ENCODE measurements at places on chromosomes 7 and 10.
A peak's percentile ranks its signal among the peaks of the same experiment; 100 is the strongest.

- DNase-seq: no peak
Observed at GRCh38 chr7:128137181-128137580, 103.9 kb upstream of the LEP start.

GRCh38 chr7:2282185-2282751 lies 32.0 kb downstream of the SNX8 start:
- DNase-seq: no peak

GRCh38 chr7:92612501-92612900 lies 22.3 kb upstream of the FAM133B start:
- DNase-seq: no peak

DNA sequence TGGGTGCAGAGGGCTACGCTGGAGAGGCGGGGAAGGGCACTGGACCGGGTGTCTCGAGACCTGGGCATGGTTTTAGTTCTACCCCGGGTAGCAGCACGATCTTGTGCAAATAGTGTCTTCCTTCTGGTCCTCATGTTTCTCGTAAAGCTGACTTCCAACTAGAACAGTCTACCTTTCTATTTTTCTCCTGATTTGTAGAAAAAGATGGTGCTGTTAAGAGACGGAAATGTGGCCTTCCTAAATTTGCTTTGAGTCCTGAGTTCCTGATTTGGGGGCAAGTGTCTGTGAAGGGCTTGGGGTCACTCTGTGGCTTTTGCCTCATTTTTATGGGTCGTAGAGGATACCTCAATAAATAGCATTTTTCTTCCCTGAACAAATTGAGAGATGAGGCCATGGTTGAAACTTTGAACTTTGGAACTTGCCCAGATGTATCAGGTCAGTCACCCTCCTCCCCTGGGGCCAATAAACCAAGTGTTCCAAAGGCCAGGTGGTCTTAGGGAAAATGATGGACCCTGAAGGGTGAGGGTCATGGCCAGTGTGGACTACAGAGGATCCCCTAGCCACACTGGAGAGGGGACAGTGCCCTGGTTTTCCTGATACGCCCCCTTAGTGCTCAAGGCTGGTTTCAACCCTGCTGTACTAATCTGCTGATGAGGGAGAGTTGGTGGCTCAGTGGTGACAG lies 45.2 kb downstream of the GRK5 start:
- DNase-seq: no peak

- DNase-seq: no peak
Observed at GRCh38 chr10:124707144-124707467, 37.1 kb downstream of the FAM53B start.

- DNase-seq: no peak
Observed at GRCh38 chr7:5670183-5670935, 111.1 kb downstream of the RNF216 start.

- no peak for DNase-seq
Observed at GRCh38 chr10:18282094-18282493, 141.9 kb downstream of the CACNB2 start.

DNA sequence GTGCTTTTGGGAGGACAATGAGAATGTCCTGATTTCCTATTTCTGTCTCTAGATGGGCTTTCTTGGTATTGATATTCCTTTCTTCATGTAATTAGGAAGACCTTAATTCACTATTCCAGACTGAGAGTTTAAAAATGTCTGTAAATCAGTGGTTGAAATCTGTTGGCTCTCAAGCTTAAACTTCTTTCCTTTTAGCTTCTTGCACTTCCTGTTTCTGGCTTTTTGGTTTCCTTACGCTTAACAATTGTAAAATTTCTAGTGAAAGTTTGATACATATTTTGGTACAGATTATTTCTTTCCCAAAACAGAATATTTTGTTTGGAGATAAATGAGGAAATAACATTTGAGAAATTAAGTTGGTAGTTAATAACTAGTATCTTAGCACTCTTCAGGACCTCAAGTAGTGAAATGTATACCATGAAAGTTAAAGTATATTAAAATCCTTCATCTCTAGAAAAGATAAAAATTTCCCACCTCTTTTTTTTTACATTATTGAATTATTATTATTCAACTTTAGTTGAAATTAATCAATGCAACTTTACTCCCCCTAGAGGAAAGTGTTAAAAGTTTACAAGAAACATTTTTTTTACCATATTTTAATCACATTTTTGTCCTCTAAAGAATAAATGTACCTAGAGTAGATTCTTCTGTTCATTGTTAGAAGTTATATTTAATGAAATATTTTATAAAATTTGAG lies 137.2 kb downstream of the PHTF2 start:
- no peak for DNase-seq

- no peak for DNase-seq
Observed at GRCh38 chr7:92925876-92926696, 89.7 kb upstream of the CDK6 start.

DNA sequence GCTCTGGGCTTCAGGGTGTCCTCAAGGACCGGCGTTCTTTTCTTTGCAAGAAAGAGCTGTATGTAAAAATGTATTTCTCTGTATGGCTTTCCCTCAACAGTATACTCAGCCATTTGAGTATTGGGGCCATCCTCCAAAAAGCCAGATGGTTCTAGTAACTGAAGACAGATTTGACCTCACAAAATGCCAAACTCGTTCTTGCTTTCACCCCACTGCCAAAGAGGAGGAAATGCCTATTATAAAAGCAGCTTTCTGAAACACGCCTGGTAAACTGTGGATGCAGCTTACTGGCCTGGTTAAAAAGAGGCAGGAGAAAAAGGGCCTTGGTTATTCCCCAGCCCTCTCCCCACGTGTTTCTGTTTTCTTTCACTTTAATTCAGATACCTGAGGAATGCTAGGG lies 7.7 kb upstream of the HTR5A start:
- DNase-seq: no peak

DNA sequence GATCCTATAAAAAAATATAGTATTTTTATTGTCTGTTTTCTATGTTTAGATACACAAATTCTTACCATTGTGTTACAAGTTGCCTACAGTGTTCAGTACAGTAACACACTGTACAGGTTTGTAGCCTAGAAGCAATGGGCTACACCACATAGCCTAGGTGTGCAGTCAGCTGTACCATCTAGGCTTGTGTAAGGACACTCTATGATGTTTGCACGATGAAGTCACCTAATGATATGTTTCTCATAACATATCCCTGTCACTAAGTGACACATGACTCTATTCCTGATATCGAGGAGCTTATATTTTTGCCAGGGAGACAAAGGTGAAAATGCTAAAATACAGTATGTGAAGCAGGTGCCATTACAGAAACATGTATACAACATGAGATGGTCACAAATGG lies 18.6 kb downstream of the ZNF25 start:
- no peak for DNase-seq

DNA sequence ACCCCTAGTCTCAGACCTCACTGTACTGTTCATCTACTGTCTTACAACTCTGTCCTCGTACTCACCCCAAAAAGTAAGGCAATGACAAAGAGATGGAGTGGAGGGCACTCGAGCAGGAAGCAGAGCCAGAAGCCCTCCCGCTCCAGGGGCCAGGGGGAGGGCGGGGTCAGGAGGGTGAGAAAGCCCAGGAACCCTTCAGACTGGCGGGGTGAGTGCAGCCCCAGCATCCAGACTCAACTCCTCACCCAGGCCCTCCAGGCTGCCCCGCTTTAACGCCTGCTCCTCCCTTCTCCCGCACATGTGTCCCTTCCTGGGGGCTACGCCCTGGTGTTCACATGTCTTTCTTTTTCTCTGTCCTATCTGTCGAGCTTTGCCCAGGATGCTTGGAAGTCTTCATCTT lies 66.1 kb downstream of the CALML3 start:
- no peak for DNase-seq

GRCh38 chr10:113187063-113187777 lies 237.2 kb downstream of the TCF7L2 start:
- DNase-seq: no peak

DNA sequence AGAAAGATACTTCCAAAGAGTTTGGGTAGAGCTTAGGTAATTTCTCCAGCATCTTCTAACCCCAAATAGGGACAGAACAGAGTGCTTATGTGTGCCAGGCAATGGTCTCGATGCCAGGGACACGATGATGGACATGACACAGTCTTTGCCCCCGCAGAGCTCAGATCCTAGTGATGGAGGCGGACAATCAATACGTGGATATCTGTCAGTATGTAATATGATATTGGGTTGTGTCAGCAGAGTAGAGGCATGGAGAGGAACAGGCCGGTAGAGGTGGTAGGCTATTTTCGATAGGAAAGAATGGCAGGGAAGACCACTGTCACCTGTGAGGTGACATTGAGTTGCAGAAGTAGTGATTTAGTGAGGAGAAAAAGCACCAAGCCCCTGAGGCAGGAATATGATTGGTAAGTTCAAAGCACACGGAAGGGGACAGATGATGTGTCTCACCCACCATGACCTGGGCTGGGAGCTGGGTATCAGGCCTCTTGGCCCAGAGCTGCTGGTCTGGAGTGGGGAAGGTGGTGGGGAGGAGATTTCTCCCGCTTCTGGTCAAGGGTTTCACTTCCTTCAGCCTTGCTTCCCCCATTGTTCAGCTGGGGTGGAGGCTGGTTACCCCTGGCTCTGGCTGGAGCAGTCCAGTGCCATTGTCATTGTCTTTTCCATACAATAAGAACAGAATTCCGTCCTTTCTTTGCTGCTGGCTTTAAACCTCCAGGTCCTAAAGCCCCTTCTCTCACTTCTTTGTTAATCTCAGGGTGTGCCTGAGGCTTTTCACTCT lies 36.0 kb upstream of the SRGN start:
- no peak for DNase-seq

- no peak for DNase-seq
Observed at GRCh38 chr7:148633761-148634160, 43.2 kb downstream of the C7orf33 start.

- DNase-seq: no peak
Observed at GRCh38 chr10:94240491-94240890, 122.2 kb downstream of the NOC3L start.

GRCh38 chr7:150450491-150451001 lies at the start of gene GIMAP8:
GIMAP8 (plus strand) TSS chr7:150450630; CDS start chr7:150466699, 16,069 bp downstream.
- peak; percentile 52 for DNase-seq

DNA sequence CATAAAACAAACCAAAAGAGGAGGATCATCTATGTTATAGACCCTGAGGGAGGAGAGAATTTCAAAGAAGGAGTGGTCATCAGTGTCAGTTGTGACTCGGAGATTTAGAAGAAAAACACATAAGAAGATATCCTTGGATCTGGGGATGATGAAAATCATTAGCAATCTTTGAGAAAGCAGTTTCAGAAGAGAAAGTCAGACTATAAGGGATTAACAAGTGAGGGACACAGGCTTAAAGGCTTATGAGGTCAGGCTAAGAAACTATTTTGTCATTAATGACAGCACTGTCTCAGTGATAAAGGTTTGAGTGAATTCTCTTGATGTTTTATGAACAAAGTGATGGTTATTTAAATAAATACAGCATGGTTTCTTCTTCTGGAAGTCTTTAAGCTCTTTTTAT lies 6.1 kb upstream of the GPR85 start:
- no peak for DNase-seq

- DNase-seq: peak; percentile 62
Observed at GRCh38 chr7:105656922-105657521, 75.7 kb upstream of the EFCAB10 start.

DNA sequence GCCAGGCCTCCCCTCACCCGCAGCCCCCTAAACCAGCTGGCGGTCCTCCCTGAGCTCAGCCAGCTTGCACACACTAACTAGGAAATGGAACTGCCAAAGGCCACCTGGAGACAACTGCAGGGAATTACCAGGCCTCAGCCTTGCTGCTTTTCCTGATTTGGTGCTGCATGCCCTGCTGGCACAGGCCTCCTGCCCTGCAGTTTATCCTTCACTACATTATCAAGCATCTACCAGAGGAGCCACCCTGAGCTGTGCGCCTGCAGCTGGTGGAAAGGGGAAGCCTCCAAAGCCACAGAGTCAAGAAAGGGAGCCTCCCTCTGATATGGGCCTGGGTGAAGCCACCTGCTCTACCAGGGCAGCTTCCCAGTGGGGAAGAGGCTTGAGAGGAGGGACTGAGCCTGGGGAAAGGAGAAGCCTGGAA lies 139.8 kb downstream of the GRID1 start:
- no peak for DNase-seq

DNA sequence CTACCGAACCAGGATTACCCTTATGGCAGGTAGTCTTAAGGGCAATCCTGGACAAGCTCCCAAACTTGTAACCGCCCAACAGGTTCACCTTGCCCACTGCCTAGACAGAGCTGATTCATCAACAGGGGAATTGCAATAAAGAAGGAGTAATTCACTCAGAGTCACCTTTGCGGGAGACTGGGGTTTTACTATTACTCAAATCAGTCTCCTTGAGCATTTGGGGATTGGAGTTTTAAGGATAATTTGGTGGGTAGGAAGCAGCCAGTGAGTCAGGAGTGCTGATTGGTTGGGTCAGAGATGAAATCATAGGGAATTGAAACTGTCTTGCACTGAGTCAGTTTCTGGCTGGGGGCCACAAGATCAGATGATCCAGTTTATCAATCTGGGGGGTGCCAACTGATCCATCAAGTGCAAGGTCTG lies 25.3 kb downstream of the HK1 start:
- DNase-seq: no peak

DNA sequence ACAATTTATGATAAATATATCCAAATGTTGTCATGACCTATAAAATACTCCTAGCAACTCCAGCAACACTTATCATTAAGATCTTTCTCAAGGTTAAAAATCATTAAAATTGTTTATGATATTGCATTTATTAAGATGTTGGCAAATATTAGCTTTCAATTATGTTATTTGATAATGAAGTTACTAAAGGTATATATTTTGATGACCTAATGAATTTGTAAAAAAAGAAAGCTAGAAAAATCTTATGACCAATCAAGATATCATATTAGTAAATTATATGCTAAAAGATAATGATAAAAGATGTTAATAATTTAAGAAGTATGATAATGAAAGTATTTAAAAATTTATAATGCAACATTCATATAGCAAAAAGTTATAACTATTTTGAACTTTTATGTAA lies 66.3 kb upstream of the RAB18 start:
- DNase-seq: no peak

DNA sequence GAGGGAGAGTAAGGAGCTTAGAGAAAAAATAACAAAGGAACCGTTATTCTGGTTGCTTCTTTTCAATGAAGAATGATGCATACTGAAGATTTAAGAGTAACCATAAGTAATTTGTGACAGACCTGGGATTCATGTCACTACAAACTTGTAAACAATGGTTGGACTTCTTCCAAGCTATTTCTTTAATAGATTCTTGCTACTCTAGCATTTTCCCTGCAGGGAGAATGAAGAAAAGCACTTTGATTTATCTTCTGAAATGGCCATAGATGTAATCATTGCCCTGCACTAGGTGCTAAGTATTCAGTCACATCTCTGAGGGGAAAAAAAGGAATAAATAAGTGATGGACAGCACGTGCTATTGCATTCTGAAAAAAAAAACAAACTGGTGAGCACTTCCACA lies 606.6 kb upstream of the LRRN3 start:
- no peak for DNase-seq

DNA sequence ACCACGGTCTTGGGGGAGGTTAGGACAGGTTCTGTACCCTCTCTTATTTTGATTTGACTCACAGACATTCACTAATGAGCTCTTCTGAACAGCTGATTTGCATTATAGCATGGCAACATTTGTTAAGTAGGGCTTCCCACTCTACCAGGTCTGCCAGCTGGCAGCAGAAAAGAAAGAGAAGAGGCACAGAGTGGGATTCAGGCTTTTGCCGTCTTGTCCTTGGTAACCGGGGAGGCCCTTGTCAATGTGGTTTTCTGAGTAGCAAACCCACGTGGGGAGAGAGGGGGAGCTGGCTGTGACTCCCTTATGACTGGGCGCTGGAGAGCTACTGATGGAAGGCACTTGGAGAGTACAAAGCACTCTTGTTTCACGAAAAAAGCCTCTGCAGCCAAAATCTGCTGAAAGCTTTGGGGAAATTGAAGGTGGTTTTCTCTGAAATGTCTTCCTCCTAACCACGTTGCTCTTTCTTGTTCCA lies 355.3 kb upstream of the GALNT17 start:
- no peak for DNase-seq
